ENCODE measurements at places on chromosomes 6 and 20.

DNA sequence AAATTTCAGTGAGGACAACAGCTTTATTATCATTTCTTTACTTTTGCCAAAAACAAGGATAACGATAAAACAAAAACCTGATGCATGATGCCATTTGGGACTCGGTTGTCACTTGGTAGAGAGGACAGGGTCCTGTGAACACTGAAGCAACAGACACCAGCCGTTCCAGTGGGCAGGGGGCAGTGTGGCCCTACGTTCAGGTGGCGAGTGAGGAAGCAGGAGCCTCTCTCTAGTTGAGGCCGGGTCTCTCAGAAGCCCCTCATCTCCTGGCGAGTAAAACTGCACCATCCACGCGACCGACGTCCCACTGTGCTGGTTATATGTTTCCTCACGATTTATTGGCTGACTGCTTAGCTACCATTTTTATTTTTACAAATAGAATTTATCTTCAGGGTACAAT lies 231.6 kb downstream of the THBS2 start:
- DNase-seq, result no peak

DNA sequence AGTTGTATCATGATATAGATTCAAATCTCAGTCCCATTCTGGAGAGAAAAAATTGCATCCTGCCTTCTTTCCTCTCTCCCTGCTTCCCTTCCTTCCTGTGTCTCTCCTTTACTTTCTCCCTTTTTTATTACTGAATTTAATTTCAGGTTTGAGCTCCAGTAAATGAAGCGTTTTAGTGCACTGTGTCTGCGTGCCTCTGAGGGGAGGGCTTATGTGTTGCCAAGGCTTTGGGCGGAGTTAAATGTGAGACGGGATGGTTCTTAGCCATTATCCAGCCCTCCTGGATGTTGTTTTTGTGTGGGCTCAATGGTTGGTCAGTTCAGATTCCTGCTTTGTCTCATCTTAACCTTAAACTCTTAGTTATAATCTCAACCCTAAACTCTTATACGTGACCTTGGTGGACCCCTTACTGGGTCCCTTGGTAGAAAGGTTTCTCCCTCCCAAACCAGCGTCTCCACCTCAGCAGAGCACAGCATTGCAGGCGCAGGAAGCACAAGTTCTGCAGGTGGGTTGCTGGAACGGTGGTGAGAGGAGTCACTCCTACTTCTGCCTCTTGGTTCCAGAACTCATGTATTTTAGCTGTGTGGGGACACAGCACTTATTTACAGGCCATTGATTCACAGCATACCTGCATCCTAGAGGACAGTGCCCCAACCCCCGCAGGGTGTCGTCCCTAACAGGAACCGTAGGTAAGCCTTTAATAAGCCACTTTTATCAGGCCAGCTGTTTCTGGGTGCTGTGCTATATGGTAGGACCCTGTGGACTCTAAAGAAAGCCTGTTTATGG lies 68.5 kb downstream of the DNAH8 start:
- no peak for DNase-seq

- DNase-seq, result no peak
Measured at GRCh38 chr20:35680452-35681183, 15.9 kb upstream of the CPNE1 start.

- DNase-seq, result no peak
Measured at GRCh38 chr6:130935978-130936377, 108.8 kb downstream of the SMLR1 start.

- DNase-seq, result no peak
Measured at GRCh38 chr6:53044572-53044971, 20.6 kb upstream of the FBXO9 start.

DNA sequence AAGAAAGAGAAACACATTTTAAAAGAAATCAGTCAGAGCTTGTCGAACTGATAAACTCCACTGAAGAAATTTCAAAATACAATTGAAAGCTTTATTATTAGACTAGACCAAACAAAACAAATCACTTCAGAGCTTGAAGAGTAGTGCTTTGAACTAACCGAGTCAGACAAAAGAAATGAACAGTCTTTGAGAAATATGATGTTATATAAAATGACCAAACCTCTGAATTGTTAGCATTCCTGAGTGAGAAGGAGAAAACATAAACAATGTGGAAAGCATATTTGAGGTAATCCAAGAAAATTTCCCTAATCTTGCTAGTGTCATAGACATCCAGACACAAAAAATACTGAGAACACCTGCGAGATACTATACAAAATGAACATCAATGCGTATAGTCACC lies 13.2 kb upstream of the CST4 start:
- DNase-seq, result no peak

DNA sequence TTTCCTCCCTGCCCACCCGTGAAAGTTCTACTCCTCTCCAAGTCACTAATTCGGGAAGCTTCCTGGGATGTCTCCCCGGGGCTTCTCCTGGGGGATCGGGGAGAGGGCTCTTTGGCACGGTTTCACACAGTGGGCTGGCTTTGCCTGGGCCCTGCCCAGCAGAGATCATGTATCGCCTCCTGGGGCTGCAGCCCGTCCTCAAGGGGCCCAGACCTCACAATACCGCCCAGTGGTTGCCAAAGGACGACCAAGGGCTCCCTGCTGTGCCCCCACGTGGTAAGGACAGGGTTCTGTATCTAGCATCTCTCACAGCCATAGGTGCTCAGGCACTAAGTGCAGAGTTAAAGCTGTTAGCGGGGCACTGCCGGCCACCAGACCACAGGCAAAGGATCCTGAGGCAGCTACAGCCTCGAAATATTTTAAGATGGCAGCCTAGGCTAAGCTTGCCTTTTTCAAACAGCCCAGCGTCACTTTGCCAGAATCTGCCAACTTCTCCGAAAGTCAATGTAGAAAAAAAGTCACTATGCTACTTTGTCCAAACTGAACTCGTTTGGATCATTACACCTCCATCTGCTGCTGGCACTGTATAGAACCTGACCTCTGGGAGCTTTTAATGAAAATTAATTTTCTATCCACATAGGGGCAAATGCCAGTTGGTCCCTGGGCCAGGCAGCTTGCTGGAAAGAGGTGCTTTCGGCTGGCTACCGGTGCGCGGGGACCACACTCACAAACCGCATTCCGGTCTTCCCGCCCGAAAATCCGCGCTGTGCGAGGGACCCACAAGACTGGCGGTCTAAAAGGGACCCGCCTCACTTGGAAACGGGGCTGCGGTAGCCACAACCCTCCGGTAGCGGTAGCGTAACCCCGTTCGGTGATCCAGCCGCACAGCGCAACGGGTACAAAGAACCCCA lies 1.3 kb upstream of the NNAT start:
- no peak for DNase-seq

DNA sequence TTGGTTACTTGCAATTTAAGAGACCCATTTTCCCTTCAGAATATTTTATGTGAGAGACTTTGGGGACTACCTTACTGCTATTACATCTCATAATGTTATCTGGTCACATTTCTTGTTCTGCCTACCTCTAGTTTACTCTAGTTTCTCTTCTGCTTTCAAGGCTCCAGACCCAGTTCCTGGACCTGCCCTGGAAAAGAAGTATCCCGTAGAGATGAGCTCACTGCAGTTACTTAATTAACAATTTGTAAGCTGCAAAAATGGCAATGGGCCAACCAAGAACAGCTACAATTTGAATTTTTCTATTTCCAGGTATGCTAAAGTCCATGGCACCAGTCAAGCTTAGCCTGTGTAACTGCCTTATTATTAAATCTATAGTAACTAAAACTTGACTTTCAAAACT lies 25.0 kb downstream of the TAB2 start:
- DNase-seq, result no peak

- DNase-seq, result no peak
Measured at GRCh38 chr20:1472556-1473245, 6.1 kb upstream of the NSFL1C start.

DNA sequence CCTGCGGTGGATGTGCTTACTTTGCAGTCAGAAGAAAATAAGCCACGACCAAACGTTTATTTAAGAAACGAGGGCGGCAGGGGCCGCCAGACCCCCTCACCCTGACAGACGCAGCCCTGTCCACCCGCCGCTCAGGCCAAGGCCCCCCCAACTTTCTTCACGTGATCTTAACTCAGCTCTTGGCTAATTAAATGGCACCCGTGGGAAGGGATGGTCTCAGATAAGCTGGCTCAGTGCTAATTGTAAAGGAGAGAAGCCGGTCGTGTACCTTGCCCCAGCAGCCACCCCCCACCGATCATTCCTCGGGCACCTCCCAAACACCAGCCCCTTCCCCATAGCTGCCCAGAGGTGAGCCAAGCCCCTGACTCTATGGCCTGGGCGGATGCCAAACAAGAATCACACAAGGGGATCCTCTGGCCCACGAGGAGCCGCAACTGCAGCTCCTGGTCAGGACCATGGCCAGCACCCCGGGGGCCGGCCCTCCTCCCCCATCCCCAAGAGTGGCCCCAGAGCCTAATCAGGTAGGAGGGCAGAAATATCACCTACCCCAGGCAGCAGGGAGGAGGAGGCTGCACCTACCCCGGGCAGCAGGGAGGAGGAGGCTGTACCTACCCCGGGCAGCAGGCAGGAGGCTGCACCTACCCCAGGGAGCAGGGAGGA lies 11.2 kb downstream of the KCNQ2 start:
- DNase-seq, result no peak

DNA sequence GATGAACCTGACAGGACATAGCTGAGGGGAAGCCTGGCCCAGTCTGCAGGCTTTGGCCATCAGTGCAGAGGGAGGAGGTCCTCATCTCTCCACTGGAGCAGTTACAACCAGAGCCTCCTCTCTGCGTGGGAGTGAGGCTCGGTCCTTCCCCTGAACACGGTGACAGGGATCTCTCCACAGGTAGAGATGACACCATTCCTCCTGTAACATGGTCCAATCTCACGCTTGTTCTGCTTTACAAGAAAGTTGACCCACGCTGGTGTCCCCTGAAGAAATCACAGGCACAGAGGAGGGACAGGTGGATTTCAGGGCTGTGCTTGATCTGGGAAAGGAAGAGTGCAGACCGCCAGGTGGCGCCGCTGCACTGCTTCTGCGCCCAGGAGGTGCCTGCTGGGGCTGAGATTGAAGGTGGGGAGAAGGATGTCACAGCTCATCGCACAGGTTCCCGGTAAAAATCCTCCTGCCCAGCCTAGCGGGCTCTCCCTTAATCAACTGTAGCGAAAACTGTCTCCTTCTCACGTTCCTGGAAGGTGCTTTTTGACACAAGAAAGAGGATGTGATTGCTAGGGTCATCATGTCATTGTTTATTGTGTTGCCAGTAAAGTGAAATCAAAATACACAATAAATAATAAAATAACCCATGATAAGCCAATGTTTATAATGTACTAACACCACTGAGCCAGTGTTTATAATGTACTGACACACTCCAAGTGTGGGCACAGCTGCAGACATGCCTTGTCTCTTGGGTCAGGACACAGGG lies 20.4 kb downstream of the HLA-G start:
- peak; percentile 77 for DNase-seq

DNA sequence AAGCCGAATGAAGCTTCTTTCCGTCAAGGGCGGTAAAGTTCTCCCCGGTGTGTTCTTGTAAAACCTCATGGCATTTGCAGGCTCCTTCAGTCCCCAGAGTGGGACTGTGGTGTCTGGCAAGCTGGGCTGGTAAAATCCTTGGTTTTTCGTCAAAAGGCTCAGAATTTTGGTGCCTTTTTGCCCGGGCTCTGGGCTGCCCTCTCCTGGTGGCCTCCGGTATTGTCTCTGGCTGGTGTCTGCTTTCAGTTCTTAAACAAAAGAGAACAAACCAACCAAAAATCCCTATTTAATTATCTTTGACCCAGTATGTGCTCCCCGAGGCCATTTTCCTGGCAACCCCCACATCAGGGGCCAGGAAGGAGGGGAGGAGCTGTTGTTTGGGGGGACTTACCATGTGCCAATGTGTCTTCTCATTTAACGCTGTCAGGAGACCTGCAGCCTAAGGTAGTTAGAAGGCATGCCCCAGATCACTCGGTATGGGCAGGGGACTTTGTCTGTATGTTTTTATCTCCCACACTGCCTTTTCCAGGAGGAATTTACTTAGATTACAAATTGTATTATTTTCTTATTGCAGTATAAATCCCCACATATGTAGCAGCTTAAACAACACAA lies 11.1 kb downstream of the CDH4 start:
- peak; percentile 2 for DNase-seq

GRCh38 chr20:37540001-37540400 lies 12.3 kb upstream of the BLCAP start:
- no peak for DNase-seq

DNA sequence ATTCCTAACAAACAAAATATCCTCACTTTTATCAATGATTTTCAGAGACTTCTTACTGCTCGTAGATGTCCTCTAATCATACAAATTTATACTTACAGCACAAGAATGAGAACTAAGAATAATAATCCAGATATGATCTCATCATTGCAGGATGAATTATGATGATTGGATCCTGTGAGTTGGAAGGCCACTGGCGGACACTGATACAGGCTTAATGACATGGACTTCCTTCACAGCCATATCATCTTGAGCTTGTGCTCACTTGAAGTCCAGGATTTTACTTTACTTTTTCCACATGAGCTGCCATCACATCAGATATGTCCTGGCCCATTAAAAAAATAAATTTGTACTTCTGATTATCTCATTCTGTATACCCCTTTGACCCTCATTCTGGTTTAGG lies 94.3 kb downstream of the NKAIN2 start:
- DNase-seq, result no peak

DNA sequence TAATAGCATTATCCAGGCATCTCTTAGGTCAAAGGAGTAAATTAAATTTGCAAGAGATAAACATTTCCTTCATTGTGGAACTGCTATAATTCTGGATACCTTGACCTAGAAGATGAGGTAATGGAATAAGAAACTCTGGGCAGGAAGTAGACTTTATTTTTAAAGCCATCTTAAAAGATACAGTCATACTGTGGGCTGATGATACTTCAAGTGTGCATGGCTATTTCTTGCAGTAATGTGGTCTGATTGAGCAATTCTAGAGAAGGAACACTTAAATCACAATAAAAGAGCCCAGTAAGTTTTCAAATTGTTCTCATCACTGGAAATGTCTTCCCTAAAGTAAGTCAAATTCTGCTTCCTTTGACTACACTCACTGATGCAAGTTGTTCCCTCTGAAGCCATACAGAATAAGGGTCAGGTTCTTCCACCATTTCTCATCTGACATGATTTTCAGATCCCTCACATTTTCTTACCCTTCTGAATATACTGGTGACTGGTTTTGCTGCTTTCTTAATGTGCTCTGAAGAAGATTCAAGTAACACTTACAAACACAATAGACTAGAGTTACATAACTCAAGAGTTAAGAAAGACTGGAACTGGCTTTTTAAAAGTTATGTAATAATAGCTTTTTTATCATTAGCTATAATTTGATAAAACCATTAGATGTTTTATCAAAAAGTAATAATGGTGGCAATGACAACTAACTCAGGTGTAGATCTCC lies 62.6 kb upstream of the TMEM244 start:
- no peak for DNase-seq

- no peak for DNase-seq
Measured at GRCh38 chr20:42173440-42173839, 555.3 kb upstream of the CHD6 start.

DNA sequence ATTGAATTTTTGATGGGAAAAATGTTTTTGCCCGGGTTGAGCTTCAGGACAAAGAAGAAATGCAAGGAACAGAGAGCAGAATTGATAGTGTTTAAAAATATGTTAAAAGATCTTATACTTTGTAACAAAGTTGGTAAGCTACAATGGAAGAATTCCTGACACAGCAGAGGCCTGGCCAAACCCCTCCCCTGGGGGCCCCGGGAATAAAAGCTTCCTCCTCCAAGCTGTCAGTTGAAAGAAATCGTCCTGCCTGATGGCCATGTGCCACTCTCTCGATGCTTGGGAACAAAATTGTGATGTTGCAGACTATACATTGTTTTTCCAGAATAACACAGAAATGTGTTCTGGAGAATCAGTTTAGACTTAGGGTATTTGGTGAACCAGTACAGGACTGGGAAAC lies 14.2 kb upstream of the TOX2 start:
- DNase-seq, result no peak

Data from stimulated activated CD8-positive, alpha-beta memory T cell treated with anti-CD3 and anti-CD28 coated beads, Interleukin-2, amount 100 ng/mL, for 1 hour (primary cell).